Activated B cell treated with CpG ODN at 0.5 μM for 24 hours (primary cell): ENCODE measurements at places on chromosomes 1 and 21.

GRCh38 chr1:186094172-186094571, 280.9 kb downstream of the TPR start:
- no peak for DNase-seq

DNA sequence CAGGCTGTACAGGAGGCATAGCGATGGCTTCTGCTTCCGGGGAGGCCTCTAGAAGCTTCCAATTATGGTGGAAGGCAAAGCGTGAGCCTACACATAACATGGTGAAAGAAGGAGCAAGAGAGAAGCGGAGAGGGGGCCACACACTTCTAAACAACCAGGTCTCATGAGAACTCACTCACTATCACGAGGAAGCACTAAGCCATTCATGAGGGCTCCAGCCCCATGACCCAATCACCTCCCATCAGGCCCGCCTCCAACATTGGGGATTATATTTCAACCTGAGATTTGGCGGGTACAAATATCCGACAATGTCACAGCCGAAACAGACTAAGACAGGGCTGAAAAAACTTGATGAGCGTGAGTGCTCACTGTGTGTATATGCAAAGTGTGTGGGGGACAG, 89.3 kb upstream of the CNIH3 start:
- no peak for DNase-seq

DNA sequence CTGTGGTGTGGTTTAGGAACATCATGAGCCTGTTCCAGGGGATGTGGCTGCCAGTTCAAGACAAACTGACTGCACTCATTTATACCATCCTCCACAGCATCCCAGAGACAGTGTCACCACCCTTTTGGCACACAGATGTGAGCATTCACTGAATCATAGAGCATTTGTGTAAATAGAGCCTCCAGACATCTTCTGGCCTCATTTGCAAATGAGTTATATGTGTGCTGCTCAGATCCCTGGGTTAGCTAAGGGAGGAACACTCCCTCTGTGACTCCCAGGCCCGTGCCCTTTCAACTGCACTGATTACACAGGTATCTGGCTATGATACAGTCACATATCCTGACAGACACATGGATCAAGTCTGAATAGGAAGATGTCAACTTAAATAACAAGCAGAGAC, 351.5 kb upstream of the PLD5 start:
- DNase-seq = no peak

- no peak for DNase-seq
These were observed 1.2 kb upstream of the C1orf74 start for GRCh38 chr1:209785592-209785991.

DNA sequence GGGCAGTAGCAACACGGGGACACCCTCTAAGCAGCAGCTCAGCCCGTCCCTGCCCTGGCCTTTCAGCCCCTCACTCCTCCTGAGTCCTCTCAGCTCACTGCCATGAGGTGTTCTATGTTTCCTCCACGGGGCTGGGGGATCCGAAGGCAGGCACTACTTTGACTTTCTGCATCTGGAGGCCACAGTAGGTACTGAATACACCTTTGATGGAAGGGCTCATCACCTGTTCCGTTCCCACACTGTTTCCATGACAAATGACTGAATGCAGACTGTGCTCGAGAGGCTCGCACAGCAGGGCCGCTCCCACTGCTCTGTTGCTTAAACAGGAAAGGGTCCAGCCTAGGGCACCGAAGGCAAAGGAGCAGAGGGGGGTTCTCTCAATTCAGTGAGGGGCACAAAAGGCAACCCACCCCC, 77.6 kb upstream of the DNAH14 start:
- DNase-seq = no peak

GRCh38 chr1:112849425-112850033, 106.5 kb downstream of the SLC16A1 start:
- no peak for DNase-seq

- no peak for DNase-seq
These were observed 64.1 kb downstream of the DDR2 start for GRCh38 chr1:162696286-162696862.

- no peak for DNase-seq
These were observed 130.9 kb downstream of the GLIS1 start for GRCh38 chr1:53608071-53608470.

GRCh38 chr1:37667023-37667671, 25.2 kb upstream of the CDCA8 start:
- no peak for DNase-seq
